Activated CD4-positive, CD25-positive, alpha-beta regulatory T cell treated with anti-CD3 and anti-CD28 coated beads, Interleukin-2, amount 50 U/mL, for 16 hours (primary cell): ENCODE measurements at places on chromosomes 12 and 14.

DNA sequence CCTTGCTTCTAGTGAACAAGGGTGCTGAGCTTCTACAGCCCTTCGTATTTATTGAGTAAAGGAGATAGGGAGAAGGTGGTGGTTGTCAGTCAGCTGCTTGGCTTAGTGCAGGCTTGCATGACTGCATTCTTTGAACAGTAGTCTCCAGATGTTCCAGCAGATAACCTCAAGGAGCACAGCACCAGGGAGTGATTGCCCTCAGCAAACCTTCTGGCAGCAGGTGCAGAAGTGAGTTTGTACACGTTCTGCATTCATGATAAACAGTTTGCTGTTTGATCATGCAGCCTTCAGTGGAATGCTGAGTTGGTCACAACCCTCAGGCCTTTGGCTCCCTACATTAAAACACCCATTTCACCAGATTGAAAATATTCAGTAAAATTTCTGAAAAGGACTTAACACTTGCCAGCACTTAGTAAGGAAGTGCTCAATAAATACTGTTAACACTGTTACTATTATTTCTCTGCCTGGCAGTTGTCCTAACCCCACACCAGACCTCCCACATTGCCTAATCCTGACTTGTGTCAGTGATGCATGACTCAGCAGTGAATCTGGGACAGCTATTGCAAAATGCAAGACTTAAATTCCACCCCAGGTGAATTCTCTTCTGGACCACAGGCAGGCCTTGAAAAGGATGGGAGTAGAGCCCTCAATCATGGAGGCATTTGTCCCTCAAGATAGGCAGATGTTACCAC is 18.9 kb upstream of the CARMIL3 start:
- DNase-seq: no peak

DNA sequence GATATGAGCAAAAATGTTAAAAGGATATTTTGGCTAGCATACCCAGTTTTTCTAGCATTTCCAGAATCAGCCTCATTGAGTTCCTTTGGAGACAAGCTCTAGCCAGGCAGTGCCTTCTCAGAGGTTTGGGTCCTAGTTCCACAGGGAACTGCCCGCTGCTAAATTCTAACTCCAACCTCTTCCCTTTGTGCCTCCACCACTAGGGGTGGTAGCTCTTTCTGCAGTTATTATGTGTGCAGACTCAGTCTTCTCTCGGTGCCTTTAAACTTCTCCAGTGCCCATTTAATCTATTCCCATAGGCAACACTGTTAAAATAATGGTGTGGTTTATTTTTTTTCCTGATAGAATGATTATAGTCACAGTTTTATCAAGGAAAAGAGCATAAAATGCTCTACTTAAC is 21.5 kb upstream of the SLC25A3 start:
- DNase-seq: no peak

GRCh38 chr14:105154476-105154871 is 14.1 kb downstream of the JAG2 start:
- DNase-seq: no peak

- no peak for DNase-seq
These were observed 52.8 kb downstream of the SLC38A6 start for GRCh38 chr14:61033855-61034254.

GRCh38 chr12:49515266-49515665 is 23.6 kb upstream of the KCNH3 start:
- DNase-seq: no peak

- no peak for DNase-seq
These were observed 7.0 kb downstream of the RTL1 start for GRCh38 chr14:100896369-100897060.

GRCh38 chr14:92253381-92253894 is 69.5 kb upstream of the SLC24A4 start:
- no peak for DNase-seq

- DNase-seq: no peak
These were observed 79.7 kb downstream of the EML1 start for GRCh38 chr14:99872786-99873440.

GRCh38 chr12:78315028-78315427 is 484.3 kb downstream of the NAV3 start:
- no peak for DNase-seq

DNA sequence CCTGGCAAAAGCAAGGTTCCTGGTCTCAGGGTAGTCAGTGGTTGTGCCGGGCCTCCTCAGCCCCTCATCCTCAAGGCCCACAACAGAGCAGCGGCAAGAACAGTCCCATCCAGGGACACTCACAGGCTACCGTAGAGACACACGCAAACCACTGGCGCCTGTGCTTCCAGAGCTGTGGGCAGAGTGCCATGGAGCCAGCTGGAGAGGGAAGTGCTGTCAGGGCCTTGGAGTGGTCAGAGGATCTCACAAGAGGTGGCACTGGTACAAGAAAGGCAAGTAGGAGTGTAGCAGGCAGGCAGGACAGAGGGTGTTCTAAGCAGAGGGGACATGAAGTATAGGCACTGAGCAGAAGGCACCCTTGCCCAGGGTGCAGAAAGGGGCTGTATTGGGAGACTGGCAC is 34.6 kb downstream of the ANKRD9 start:
- no peak for DNase-seq

- DNase-seq: no peak
These were observed 68.4 kb downstream of the ANO6 start for GRCh38 chr12:45284096-45284901.

DNA sequence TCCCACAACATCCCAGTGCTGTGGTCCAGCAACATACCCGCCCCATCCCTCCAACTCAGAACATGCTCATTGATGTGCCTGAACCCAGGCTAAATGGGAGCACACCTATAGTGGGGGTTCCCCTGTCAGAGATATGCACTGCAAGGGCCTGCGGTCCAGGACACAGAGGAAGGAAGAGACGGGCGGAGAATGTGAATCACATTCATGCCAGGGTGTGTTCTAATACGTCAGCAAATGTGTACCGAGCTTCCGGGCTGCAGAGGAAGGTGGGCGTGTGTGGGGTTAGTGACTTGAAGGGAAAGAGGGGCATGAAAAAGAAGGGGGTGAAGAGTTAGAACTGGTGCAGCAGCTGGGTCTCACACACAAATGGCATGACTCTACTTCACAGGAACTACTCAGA is 83.7 kb downstream of the DPF3 start:
- peak; percentile 1 for DNase-seq

- DNase-seq: no peak
These were observed 433.9 kb downstream of the EGLN3 start for GRCh38 chr14:33516898-33517436.

DNA sequence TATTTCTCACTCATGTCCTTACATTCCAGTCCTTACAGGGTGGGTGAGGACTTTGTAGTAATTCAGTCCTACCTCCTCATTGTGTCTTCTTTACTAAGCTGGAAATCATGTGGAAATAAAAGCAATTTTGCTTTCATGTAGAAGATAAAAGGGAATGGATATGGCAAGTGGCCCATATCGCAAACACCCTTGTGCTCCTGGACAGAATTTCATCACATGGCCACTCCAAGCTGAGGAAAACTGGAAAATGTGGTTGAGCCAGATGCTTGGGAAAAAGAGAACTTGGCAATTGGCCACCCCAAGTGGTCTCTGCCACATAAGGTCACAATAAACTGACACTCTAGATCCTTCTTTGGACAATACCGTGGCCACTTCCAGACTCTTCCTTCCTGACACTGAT is 64.2 kb upstream of the IFNG-AS1 start:
- DNase-seq: no peak

DNA sequence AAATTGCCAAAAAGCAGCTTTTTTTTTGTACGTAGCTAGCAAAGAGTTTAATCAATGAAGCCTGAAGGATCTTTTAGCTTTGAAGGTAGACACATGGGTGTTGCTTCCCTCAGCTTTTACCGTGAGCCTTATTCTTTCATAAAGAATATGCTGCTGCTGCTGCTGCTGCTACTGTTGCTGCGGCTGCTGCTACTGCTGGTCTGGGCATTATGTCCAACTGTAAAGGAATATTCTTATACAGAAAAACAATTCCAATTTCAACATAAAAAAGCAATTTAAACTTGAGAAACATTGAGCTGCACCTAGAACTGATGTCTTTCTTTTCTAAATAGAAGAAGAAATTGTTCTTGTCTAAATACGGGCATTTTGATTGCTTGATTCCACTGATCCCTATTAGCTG is 38.9 kb upstream of the PPP1R12A start:
- no peak for DNase-seq

DNA sequence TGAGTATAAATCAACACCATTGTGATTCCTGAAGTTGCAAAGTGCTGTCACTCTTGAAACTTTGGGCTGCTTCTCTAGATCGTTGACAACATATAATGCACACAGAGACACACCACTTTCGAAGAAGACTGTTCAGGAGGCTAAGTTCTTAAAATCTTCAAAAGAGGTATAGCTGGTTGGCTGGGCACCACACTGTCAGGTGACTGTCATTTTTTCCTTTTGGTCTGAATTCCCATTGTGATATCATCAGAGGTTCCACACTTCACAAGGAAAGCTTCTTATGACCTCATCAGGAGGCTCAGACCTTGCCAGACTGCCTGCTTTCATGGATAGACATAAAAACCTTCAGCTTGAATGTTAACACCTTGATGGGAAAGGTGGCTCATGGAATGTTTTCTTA is at the start of the genes CAPZA3 and PLCZ1:
Gene CAPZA3, plus strand, starts transcription at position 301 of the 400 bp plus-strand sequence. CDS start 150 bp downstream, outside the sequence.
Gene PLCZ1, minus strand, starts transcription at position 194 of the 400 bp plus-strand sequence. CDS start 641 bp downstream, outside the sequence.
- DNase-seq: no peak

GRCh38 chr14:22379727-22380126 is 209.3 kb downstream of the DAD1 start:
- no peak for DNase-seq

DNA sequence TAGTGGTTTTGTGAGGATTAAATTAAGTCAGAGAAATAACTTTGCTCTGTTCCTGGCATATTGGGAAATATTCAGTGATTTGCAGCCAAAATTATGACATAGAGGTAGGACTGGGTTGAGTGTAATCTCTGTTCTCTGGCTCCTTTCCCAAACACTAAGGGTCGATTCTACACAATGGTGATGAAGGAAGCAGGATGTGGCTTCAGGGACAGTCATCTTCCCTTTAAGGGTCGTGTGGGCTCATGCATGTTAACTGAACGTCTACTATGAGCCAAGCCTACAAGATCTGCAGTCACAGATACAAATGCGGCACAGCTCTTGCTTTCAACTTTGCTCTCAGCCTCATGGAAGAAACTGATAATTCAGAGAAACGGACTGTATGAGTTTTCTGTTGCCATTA is 381.6 kb downstream of the VRK1 start:
- DNase-seq: no peak

GRCh38 chr12:131701705-131702572 is 9.0 kb upstream of the SFSWAP start:
- DNase-seq: no peak

DNA sequence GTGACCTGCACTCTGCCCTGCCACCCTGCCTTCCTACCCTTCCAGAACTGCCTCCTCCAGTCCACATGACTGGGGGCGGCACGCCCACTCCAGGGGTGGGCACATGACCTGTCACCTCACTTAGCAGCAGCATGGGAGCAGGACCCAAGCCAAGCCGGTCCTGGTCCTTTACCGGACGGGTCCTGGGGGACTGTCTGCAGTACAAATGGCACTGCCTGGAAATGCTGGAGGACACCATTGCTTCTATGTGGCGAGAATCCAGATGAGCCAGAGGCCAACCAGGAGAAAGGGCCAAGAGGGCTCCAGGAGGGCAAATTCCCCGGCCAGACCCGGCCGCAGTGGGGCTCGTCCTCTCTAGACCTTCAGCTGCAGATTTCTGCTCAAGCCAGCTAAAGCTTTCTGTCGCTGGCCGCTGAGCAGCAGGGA is 33.1 kb downstream of the ITPK1 start:
- no peak for DNase-seq

GRCh38 chr12:18583655-18584054 is 154.2 kb downstream of the PLCZ1 start:
- DNase-seq: no peak

DNA sequence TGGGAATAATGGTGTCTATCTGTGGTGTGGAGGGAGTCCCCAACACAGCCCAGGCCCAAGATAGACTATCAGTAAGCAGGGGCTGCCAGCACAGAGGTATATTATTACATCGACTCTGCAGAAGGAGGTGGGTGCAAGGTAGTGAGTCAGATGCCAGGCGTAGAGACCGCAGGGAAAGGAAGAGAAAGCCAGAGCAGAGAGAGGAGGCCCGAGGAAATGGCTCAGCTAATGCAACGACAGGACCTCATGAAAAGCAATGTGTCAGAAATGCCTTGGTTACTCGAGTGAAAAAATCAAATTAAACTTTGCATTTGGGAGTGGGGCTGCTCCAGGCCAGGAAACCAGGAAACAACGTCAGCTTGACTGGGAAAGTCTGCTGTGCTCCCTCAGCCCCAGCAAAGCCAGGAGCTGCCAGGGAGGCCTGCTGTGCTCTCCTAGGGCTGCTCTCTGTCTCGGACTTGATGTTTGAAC is 173.2 kb downstream of the SUDS3 start:
- no peak for DNase-seq

- DNase-seq: no peak
These were observed 57.9 kb upstream of the DICER1 start for GRCh38 chr14:95215094-95215725.

DNA sequence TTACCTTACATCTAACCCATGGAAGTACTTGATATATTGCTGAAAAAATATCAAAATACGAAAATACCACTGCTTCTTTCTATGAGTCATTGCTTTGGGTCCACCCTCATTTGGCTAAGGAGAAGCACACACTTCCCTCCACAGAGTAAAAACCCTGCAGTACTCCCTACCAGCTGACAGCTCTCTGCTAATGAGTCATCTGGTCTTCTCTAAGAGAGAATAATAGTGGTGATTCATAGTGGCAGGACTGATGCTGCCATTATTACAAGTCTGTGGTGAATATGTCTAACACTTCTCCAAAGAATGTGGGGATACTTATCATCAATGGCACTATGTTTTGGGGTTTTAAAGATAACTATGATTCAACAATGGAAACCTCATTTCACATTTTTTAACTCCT is 90.7 kb downstream of the PPFIA2 start:
- no peak for DNase-seq

- no peak for DNase-seq
These were observed 26.4 kb downstream of the ARG2 start for GRCh38 chr14:67646131-67646530.

DNA sequence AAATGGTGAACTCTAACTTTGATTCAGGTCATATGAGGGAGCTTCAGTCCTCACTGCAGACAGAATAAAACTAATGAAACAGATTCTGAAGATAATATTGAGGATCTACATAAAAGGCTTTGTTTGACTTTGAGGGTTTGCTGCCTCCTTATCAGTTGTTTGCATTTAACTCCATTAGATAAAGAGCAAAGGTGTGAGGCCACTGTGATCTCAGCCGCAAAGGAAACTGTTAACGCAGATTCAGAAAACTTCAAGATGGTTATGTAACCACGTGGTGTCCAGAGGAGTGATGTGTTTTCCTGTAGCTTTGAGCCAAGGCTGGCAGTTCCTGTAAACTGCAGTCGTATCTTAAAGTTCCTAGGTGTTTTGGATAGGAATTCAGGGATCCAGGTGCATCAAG is 67.8 kb downstream of the METTL25 start:
- no peak for DNase-seq

GRCh38 chr12:110234755-110235154 is 46.3 kb upstream of the ATP2A2 start:
- no peak for DNase-seq

GRCh38 chr12:123267991-123268843 is 3.4 kb downstream of the CDK2AP1 start:
- DNase-seq: no peak

- no peak for DNase-seq
These were observed 113.7 kb downstream of the SLC25A47 start for GRCh38 chr14:100436745-100437406.
